NCI-H2171 (cell line): ENCODE measurements at places on chromosomes 5 and 9.

GRCh38 chr5:933251-933861, 40.7 kb downstream of the TRIP13 start:
- no peak for DNase-seq

GRCh38 chr5:143106174-143106573, 297.3 kb downstream of the NR3C1 start:
- DNase-seq = peak; percentile 72

DNA sequence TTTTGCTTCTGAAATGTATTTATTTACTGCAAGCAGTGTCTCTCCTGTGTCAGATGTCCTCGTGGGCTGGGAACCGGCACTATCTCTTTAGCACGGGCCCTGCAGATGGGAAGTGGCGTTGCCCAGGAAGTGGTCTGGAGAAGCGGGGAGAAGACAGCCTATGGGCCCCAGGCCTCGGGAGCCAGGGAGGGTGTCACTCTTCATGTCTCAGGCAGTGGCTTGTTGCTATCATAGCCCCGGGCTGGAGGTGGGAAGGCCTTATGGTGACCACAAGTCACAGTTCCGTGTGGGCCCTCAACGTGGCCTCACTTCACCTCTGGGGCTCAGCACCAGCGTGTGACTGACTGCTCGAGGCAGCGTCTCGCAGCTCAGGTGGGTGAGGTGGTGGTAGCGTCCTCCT, 41.4 kb downstream of the SYK start:
- no peak for DNase-seq

- no peak for DNase-seq
These were observed 460.0 kb upstream of the BRINP1 start for GRCh38 chr9:119829186-119829585.

- no peak for DNase-seq
These were observed 75.8 kb downstream of the ADAMTSL1 start for GRCh38 chr9:18549772-18550171.

- DNase-seq = no peak
These were observed 46.0 kb downstream of the ALDH1A1 start for GRCh38 chr9:72906810-72907209.

DNA sequence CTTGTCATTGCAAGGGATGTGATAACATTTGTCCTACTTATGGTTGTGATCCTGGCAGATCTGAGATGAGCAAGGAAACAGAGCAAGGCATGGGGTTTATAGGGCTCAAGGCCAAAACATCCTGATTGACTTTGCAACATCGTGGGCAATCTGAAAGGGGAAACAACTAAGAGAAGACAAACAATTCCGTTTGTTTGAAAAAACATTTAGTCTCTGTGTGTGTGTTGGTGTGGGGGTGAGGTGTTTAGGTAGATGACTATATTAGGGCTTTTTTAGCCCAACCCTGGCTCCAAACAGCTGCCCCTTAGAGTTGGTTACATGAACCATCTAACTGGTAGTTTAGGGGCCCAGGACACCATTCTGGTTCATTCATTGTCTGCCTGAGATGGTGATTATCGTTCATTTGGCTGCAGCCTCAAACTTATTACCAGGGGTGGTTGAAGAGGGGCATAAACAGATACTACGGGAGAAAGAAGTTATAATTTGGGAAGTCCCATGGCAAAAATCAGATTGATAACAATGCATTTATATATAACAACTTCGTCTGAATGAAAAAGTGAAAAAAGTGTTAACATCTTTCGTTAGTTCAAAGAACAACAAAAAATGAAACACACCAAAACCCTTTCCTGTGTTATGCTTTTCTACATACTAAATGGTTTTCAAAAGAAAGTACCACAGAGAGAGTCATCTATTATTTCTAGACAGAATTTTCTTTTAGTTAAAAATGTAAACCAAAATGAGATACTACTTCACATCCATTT, 5.7 kb downstream of the FYB1 start:
- DNase-seq = no peak

DNA sequence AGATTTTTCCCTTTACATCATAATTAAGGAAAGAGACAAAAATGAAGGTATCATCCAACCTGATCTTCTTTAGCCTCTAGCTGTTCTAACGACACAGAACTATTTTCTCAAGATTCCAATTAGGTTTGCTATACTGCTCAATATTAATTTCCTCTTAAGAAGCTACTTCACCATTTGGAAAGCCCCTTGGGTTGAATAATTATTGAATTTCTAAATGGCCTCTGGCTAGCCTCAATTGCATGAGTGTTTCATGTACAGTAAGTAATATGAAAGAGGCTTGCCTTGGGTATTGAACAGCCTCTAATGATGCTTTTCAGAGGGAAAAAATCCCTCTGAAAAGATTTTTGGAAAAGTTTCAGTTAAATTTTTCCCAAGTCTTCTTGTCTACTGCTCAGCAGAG, 3.7 kb upstream of the MOB3B start:
- no peak for DNase-seq

DNA sequence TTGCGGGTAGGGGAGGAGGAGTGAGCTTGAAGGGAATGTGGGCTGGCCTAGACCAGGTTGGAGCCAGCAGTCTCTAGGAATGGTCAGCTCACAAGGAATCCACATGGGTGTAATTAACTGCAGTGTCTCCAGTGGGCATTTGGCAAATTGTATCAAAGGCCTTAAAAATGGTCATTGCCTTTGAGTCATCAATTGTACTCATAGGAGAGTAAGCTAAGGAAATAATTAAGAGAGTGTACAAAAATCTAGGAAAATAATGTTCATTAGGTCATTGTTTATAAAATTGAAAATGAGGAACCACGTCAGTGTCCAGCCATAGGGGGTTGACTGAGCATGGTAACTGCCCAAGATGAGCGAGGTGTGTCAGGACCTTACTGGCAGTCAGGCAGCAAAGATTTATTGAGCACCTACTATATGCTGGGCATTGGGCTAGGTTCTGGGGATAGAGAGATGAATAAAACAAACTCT, 29.8 kb upstream of the RPL26L1 start:
- DNase-seq = no peak

DNA sequence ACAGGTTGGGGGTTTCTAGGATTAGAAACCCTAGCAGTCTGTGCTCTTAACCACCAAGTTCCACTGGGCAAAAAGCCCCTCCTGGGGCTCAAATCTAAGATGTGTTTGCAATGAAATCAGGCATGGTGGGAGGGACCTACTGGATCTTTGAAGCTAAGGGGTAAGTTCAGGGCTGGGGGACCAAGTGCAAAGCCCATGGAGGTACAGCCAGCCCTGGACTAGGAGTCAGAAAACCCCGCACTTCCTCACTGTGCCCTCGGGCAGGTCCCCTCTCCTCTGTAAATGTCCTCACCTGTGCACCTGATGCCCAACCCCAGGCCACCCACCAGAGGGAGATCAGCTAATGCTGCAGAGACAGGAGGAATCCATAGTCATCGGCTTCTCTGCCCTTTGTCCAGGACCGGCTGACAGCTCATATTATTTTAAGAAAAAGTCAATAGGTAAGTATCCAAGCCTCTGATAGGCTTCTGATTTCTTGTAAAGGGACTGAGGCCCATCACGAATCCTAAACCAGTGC, 138.3 kb downstream of the PAX5 start:
- no peak for DNase-seq

DNA sequence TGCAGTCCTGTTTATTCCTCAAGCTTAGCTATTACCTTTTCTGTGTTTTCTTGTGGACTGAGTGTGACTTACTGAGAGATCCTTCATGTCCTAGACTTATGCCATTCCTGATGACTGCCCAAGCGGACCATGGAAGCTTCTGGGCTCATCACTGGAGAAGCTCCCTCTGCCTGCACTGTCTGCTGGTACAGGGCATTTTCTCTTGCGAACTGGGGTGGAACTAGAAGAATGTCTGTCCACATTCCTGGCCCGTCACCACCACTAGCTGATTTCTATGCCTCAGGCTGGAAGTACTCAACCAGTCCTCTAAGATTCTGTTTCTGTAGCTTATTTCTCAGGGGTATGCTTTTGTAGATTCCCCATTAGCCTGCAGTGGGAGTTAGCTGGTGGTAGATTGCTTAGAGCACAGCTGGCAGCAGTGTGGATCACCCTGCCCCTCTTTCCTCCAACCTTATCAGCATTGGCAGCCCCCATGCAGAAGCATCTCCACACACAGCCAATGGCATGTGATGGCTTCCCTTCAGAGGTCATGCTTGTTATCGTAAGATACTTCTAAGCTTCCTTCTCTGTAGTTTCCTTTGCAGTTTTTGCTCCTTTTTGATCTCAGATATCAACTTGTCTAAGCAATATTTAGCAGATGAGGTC, 12.4 kb downstream of the SLC36A1 start:
- no peak for DNase-seq

GRCh38 chr9:128757602-128758001, 14.1 kb downstream of the ZER1 start:
- DNase-seq = no peak

DNA sequence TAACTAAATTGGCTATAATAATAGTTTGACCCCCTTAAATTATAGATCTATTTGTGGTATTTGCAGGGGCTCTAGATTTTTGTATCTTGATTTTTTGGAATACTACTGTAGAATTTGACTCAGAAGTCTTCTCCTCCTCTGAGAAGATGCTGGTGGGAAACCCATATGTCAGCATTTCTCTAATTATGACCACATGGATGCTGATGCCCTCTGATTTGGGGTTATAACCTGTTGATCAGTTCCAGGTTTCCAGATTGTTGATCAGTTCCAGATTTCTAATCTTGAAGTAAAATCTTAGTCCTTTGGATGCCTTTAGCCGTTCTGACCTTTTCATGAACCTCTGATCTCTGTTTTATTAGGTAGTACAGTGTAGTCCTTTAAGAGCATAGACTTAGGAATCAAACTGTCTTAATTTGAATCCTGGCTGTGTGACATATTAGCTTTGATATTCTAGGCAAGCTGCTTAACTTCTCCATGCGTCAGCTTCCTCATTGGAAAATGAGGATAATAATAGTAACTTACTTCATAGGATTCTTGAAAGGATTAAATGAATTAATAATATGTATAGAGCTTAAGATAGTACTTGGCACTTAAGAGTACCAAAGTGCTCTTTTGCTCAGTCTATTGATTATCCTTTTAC, 8.1 kb downstream of the FSD1L start:
- no peak for DNase-seq

GRCh38 chr5:79069488-79070349, at the start of the genes BHMT2 and DMGDH:
TSS of gene BHMT2 (plus strand) at chr5:79069767. CDS start at chr5:79069783, 16 bp downstream.
TSS of gene DMGDH (minus strand) at chr5:79069674. CDS start at chr5:79069620, 54 bp downstream.
- DNase-seq = no peak

DNA sequence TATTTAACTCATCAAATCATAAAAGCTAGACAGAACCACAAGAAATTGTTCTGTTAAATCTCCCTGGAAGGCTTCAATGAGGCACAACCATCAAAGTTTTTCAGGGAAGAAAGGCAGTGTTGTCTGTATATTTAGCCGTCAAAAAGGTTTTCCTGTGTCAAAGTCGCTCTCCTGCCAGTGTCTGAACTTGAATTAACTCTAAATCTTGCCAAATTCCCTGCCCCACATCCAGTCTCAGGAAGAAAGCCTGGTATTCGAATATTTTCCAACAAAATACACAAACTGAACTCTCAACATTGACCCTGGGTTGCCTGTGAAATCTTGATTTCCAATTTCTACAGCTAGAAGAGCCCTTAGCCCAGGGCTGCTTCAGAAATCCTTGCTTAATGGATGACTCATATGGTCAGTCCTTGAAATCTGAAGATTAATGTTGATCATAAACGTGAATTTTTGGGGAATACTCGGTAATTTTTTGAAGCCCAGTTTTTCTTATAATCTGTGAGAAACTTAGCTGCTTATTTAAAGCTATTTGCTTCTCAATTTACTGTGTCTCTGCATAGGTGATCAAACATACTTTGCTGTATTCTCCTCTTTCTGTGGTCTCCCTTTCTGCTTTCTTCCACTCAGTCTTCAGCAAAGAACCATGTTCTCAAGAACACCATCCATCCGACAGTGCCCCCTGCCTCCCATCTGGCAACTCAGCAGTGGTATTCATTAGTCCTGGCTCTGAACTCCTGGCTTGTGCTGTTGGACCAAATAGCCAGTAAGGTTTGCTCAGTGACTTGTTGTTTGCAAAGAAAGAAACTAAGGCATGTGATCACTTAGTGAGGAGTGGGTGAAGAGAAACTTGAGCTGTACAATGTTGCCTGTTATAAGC, 58.9 kb downstream of the NREP start:
- no peak for DNase-seq

DNA sequence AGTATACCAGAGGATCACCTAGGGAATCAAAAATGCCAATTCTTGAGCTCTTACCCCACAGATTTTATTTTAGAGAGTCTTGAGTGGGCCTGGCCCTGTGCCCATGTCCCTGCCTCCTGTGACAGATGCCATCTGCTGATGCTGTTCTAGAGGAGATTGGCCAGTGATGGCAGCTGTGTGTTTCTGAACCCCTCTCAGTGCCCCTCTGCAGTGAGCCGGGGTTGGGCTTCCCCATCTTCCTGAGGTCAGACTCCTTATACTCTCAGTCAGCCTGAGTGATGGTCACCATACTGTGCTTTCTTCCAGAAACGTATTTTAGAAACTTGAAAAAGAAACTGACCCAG, 6.1 kb downstream of the PTCD2 start:
- peak; percentile 16 for DNase-seq

DNA sequence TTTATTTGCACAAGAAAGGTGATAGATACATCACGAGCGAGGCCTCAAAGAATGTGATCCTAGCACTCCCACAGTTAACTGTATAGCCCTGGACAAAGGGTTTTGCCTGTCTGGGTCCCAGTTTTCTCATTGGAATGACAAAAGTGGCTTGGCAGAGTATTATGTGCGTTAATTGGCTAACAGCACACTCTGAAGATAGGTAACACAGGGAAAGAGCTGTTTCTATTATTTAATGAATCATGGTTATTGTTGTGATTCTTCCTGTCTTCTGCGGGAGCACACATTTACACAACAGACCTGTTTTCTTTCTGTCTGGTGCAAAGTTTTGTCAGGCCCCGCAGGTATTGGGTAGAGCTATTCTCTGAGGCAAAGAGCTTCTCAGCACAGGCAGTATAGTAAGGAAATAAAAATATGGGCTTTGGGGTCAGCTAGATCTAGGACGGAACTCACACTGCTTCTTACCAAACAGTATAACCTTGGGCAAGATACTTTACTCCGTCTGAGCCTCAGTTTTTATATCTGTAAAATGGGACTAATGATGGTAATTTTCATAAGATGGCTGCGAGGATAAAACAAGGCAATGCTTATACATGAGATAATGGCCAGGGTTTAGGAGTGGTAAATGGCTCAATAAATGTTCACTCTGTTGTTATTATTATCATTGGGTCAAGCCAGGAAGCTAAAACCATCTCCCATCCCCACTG, 78.9 kb downstream of the PLAC8L1 start:
- no peak for DNase-seq

GRCh38 chr5:151315998-151316597, 12.5 kb upstream of the SLC36A3 start:
- no peak for DNase-seq

DNA sequence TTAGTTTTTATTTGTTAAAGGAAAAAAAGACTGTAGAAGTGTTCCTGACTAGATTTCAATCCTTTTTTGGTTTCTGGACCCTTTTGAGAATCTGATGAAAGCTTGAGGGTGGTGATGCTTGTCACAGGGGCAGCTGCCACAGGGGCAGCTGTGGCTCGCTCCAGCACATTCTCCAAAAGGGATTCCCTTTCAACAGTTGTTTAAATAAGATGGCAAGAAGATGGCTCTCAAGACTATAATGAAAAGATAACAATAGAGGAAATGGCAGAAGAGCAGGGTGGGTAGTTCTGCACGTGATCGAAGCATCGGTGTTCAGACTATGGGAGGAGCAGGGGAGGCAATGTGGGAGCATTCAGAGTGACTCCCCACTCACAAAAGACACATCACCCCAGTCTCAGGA, 46.5 kb upstream of the TNFAIP8 start:
- DNase-seq = no peak

GRCh38 chr5:78797936-78798672, 149.5 kb upstream of the LHFPL2 start:
- DNase-seq = no peak

GRCh38 chr9:95433096-95433819, 83.5 kb downstream of the PTCH1 start:
- DNase-seq = no peak
